Stimulated activated CD4-positive, alpha-beta T cell treated with anti-CD3 and anti-CD28 coated beads, Interleukin-1b, Interleukin-23, amount 100 ng/mL, for 1 hour (primary cell): ENCODE measurements at places on chromosomes 16 and 17.

GRCh38 chr17:29060475-29060874 lies 17.5 kb downstream of the PIPOX start:
- DNase-seq, result no peak

DNA sequence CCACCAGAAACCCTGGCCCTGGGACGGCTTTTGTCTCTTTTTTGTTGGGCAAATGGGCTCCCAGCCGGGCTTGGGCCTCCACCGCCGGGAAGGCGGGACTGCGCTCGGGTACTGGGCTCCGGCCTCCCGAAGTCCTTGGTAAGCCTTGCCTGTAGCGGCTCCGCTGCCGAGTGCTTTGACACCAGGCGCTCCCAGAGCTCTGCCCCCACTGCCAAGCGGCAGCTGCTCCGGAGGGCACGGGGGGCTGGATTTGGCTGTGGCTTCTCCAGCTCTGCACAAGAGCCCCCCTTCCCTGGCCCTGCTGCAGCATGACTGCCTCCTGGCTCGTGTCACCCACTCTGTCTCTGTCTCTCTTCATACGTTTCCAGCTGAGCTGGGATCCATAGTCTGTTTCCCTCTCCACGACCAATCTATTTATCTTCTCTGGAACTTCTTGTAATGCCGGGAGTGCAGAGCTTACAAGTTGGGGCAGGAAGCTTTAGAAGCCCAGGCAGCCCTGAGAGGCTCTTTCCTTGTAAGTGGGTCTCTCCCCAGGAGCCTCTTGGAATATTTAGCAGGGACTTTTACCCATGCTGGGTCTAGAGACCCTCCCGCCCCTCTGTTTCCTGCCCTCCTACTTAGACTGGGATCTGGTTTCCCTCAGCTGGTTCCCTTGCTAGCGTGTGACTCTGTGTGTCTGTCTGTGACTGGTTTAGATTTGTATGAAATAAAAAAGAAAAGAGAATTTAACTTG lies 246.9 kb upstream of the GSE1 start:
- DNase-seq, result no peak

DNA sequence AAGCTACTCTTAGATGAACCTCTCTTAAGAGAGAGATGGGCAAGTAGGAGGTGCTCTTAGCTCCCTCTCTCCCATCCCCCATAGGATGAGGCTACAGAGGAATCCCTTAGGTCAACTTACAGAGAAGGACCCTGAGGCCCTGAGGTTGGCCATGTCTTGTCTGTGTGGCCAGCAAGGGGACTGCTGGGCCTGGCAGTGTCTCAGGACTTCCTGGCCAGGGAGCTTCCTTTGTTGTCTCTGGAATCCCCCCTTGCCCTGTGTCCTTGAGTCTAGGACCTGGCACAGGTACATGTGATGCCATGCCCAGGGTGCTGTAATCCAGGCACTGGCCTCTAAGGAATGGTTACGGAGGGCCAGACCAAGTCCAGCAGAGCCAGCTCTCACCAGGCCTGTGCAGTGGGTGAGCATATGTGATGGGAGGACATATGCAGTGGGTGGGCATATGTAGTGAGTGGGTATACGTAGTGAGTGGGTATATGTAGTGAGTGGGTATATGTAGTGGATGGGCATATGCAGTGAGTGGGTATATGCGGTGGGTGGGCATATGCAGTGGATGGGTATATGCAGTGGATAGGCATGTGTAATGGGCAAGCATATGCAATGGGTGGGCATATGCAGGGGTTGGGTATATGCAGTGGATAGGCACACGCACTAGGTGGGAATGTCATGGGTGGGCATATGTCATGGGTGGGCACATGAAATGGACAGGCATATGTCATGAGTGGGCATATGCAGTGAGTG lies 20.3 kb upstream of the PECAM1 start:
- no peak for DNase-seq

- no peak for DNase-seq
These were observed 24.2 kb downstream of the SGSH start for GRCh38 chr17:80195671-80196529.

GRCh38 chr16:77700846-77701245 lies 21.5 kb upstream of the NUDT7 start:
- DNase-seq, result no peak

DNA sequence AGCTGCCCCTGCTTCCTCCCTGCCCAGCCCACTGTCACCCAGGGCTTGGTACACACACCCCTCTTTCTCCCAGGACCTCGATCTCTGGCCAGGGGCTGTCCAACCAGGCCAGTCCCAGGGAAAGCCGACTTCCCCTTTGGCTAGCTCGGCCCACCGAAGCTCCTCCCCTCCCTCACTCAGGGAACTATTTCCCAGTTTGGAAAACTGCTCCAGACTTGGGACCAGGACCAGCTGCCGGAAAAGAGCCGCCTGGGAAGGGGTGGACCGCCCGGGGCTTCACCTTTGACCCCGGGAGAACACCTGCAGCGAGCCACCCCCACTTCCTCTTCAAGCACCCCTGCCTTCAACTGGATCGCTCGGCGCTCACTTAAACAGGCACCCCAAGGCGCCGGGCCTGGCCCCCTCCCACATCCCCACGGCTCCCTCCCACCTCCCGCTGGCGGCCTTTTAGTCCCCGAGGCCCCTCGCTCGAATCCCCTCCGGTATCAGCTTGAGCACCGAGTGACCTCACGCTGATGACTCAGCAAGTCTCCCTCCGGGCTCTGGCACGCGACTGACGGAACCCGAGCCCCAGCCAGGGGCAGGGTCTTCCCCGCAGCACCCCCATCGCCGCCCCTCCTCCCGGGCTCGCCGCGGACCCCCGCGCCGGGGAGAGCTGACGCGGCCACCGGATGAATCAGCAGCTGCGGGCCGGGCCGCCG lies 934 bp downstream of the MAFG start:
- DNase-seq, result no peak

- DNase-seq, result no peak
These were observed 136.0 kb upstream of the C17orf78 start for GRCh38 chr17:37239690-37240334.
